Activated CD4-positive, alpha-beta T cell treated with anti-CD3 and anti-CD28 coated beads, Interleukin-2, amount 10 ng/mL, durations not matched to agents 24 days and 14 days (primary cell): ENCODE measurements at places on chromosomes 3 and 15.

- DNase-seq: no peak
- no peaks in the 10 kb centered on the region for H3K4me1 ChIP-seq
- peaks cover 2% of the 10 kb centered on the region for H3K27me3 ChIP-seq
- H3K4me3 ChIP-seq: no peak overlapping the region
- H3K36me3 ChIP-seq: no peaks in the 10 kb centered on the region
These were observed 267.0 kb upstream of the CHRM5 start for GRCh38 chr15:33701304-33701696.

- H3K36me3 ChIP-seq: peaks cover 18% of the 10 kb centered on the region
- H3K27me3 ChIP-seq: no peaks in the 10 kb centered on the region
- peak overlapping the region; percentile 85 for H3K4me3 ChIP-seq
- peak; percentile 89 for DNase-seq
These were observed 664 bp downstream of the PARP3 start for GRCh38 chr3:51942603-51943450.

DNA sequence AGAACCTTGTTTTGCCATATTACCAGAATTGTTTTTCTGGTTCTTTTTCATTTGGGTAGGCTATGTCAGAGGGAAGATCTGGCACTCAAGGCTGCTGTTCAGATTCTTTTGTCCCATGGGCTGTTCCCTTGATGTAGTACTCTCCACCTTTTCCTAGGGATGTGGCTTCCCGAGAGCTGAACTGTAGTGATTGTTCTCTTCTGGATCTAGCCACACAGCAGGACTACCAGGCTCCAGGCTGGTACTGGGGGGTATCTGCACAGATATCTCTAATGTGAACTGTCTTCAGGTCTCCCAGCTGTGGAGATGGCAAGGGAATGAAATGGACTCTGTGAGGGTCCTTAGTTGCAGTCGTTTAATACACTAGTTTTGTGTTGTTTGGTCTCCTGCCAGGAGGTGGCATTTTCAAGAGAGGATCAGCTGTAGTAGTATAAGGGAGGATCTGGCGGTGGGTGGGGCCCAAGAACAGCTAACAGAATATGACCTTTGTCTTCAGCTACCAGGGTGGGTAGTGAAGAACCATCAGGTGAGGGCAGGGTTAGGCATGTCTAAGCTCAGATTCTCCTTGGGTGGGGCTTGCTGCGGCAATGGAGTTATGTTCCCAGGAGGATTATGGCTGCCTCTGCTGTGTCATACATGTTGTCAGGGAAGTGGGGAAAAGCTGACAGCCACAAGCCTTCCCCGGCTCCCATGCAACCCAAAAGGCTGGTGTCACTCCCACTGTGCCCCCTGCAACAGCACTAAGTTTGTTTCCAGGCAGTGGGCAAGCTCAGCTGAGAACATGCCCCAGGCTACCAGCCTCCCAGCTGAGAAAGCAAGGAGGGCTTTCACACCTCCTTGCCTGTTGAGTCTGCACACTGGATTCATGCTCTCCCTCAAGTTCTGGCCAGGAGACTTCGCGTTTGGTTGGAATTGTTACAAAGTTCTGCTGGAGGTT, 252.5 kb downstream of the ISL2 start:
- no peaks in the 10 kb centered on the region for H3K36me3 ChIP-seq
- H3K27ac ChIP-seq: no peak overlapping the region
- H3K27me3 ChIP-seq: no peaks in the 10 kb centered on the region
- no peak for DNase-seq
- H3K4me1 ChIP-seq: peaks cover 2% of the 10 kb centered on the region
- no peak overlapping the region for H3K4me3 ChIP-seq

DNA sequence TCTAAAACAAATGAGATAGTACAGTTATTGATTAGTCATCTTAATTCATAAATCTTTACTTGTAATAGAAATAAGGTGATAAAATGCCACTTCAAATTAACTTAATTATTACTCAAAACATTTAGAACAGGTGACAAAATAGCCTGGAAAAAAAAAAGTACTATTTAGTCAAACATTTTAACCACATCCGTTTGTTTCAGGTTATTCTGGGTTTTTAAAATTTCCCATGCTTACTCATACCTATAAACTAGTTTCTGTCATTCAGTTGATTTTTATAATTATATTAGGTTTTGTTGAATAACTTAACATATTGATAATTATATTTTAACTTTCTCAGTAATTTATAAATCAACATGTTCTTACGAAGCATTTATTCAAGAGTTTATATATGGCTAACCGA, 483.0 kb downstream of the ROBO1 start:
- no peaks in the 10 kb centered on the region for H3K4me1 ChIP-seq
- H3K27me3 ChIP-seq: no peaks in the 10 kb centered on the region
- no peak overlapping the region for H3K4me3 ChIP-seq
- no peak for DNase-seq

DNA sequence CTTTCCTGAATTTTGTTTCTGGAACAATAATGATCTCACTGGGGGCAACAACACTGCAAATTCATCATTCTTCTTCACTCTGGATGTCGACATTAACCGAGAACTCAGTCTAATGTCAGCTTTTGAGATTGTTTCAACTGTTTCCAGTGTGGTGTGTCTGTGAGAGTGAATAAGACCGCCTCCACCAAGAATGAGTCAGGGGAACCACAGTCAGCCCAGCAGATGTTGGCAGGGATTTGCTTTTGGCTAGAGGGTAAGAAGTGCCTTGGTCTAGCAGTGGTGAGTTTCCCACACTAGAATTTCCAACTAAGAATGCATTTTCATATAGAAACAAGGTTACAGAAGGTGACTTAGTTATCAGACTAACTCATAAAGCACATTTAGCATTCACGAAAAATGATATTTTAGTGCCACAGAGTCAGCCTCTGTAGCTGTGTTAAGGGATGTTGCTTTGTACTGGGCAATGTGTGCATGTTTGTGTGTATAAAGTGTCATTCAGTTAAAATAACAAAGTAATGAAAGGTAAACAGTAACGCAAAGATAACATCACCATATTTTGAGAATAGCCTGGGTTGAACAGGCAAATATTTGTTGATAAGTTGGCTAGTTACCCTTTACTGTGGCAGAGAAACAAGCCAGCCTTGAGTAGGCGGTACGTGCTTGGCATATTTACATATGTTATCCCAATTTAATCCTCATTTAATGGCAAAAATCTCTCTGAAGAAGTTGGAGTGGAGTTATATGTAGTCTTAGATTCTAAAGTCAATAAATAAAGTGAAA, 33.8 kb downstream of the DRD3 start:
- peaks cover 4% of the 10 kb centered on the region for H3K27me3 ChIP-seq
- H3K4me1 ChIP-seq: peaks cover 2% of the 10 kb centered on the region
- H3K36me3 ChIP-seq: no peaks in the 10 kb centered on the region
- H3K27ac ChIP-seq: no peak overlapping the region
- no peak overlapping the region for H3K4me3 ChIP-seq

DNA sequence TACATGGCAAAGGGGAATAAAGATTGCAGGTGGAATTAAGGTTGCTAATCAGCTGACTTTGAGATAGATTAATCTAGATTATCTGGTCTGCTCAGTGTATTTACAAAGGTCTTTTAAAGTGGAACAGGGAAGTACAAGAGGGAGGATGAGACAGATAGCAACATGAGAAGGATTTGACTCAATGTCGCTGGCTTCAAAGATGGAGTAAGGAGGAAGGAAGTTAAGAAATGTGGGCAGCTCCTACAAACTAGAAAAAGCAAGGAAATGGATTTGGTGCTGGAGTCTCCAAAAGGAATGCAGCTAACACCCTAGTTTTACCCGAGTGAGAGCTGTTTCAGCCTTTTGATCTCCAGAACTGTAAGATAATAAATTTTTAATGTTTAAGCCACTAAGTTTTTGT, 180.7 kb upstream of the TTC14 start:
- H3K27ac ChIP-seq: no peak overlapping the region
- H3K4me1 ChIP-seq: no peaks in the 10 kb centered on the region
- DNase-seq: no peak

DNA sequence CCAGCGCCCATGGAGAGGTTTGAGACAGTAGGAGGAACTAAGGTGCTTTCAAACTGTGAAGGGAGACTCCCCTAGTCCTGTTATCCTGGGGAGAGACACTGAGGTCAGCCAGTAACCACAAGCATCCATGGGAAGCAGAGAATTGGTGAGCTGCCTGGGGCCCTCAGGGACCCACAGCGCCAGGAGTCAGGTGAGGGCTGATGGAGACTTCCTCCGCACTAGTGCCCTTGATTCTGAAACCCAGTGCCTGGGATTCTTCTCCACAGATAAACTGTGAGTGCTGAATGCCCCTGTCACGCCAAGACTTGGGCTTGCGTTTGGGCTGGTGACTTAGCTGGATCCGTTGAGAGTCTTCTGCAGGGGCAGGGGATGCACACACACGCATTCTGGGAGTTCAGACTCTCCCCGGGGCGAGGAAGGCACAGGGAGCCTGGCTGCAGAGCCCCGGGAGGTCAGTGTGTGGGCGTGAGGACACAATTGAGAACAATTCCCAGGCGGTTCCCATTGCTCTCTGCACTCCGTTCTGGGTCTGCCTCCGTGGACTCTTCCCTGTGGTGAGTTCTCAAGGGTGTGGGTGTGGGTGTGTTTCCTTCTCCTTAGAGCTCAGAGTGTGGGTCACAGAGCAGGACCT, 37.9 kb upstream of the SLCO2A1 start:
- H3K27me3 ChIP-seq: no peaks in the 10 kb centered on the region
- no peaks in the 10 kb centered on the region for H3K4me1 ChIP-seq
- no peak overlapping the region for H3K4me3 ChIP-seq
- DNase-seq: no peak
- H3K36me3 ChIP-seq: no peaks in the 10 kb centered on the region
- no peak overlapping the region for H3K27ac ChIP-seq

GRCh38 chr3:111081008-111081545, 9.5 kb downstream of the NECTIN3 start:
- peaks cover 6% of the 10 kb centered on the region for H3K27me3 ChIP-seq
- no peak for DNase-seq
- H3K4me1 ChIP-seq: no peaks in the 10 kb centered on the region
- no peak overlapping the region for H3K4me3 ChIP-seq
- no peak overlapping the region for H3K27ac ChIP-seq
- no peaks in the 10 kb centered on the region for H3K36me3 ChIP-seq

DNA sequence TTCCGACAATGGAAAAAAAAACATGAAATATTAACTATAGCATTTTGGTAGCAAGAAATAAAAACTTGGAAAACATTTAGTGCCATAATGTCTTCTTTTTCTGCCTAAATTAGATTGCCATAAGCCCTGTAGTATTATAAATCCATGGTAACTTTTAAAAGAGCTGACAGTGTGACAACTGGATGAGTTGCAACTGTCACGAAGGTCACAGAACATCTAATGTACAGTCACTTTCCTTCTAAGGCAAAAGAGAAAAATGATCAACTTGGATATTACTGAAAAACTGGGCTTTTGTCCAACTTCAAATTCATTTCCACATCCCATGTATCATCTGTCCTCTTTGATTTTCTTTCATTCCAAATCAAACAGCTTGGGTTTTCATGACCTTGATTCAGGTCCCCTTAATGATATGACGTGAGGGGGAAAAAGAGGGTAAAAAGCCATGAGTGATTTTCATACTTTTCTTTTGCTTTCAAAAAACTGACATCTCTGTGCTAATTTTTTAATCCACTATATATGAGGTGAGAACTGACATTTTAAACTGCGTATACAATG, 602 bp downstream of the CPB1 start:
- DNase-seq: no peak
- no peak overlapping the region for H3K4me3 ChIP-seq
- H3K27me3 ChIP-seq: peaks cover 5% of the 10 kb centered on the region

DNA sequence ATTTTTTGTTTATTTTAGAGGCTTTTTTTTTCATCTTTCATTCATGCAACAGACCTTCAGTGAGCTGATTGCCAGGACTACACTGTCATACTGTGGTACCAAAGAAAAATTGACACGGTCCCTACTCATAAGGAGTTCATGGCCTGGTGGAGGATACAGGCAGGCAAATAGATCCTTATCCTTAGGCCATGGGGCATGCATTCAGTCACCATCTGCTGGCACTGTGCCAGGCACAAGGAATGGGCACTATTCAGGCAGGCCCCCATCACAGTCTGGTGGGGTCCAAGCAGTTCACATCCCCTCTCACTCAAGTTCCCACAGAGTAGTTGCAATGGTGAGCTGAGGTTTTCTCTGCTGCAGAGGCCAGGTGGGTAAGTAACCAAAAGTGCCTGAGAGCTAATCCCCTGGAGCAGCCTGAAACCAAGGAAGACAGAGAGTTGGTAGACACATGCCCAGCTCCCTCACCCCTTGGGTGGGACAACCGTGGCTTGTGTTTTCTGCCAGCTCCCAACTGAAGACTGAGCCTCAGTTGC, 17.3 kb downstream of the CISH start:
- DNase-seq: no peak
- peaks cover 33% of the 10 kb centered on the region for H3K36me3 ChIP-seq
- peak overlapping the region; percentile 95 for H3K27ac ChIP-seq
- peaks cover 68% of the 10 kb centered on the region for H3K4me1 ChIP-seq

DNA sequence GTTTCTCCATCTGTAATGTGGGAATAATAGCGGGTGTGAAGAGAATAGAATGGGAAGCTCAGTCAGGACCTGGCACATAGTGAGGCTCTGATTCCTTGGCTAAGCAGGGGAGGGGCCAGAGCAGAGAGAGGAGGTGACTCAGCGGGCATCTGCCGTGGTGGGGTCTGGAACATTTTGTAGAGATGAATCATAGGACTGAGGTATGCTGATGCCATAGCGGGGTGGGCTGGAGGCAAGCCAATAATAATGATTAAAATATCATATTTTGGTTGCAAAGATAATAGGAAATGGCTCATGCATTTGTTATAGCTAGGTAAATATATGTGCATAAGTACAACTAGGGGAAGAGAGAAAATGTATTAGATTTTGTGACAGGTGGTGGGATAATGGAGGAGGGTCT, 11.2 kb downstream of the TGM4 start:
- H3K36me3 ChIP-seq: no peaks in the 10 kb centered on the region
- H3K27me3 ChIP-seq: no peaks in the 10 kb centered on the region
- no peaks in the 10 kb centered on the region for H3K4me1 ChIP-seq
- H3K4me3 ChIP-seq: no peak overlapping the region

GRCh38 chr3:99119385-99119784, 217.9 kb upstream of the DCBLD2 start:
- H3K27ac ChIP-seq: no peak overlapping the region
- no peak for DNase-seq
- no peaks in the 10 kb centered on the region for H3K36me3 ChIP-seq
- H3K4me1 ChIP-seq: no peaks in the 10 kb centered on the region

GRCh38 chr15:101138913-101139880, 112.7 kb downstream of the CHSY1 start:
- DNase-seq: no peak
- H3K4me1 ChIP-seq: peaks cover 38% of the 10 kb centered on the region
- no peak overlapping the region for H3K4me3 ChIP-seq
- no peaks in the 10 kb centered on the region for H3K27me3 ChIP-seq
- H3K36me3 ChIP-seq: peaks cover 4% of the 10 kb centered on the region
- H3K27ac ChIP-seq: no peak overlapping the region
